ENCODE measurements at places on chromosomes 16 and 17. TPM values are rescaled to one million over a fixed set of nuclear protein-coding genes. Genes with fewer than 3 reads are reported as not detected.

Gene MPV17L
- total RNA-seq, result 6.1 TPM

Gene SEZ6L2
- total RNA-seq, result 0.70 TPM

Gene KRT27
- total RNA-seq, result not detected

Gene CEMP1
- total RNA-seq, result not detected

Gene TBC1D3G
- not detected for total RNA-seq

Gene PPP1R27
- not detected for total RNA-seq

Gene CCL8
- not detected for total RNA-seq

Gene TAX1BP3
- total RNA-seq, result 149 TPM

Gene KRTAP9-8
- total RNA-seq, result not detected

Gene TMC5
- total RNA-seq, result not detected

Gene AGRP
- not detected for total RNA-seq

Gene TNFRSF13B
- not detected for total RNA-seq

Gene HBA2
- total RNA-seq, result 64.7 TPM

Gene ATP2A3
- 6.0 TPM for total RNA-seq

Gene UBFD1
- total RNA-seq, result 47.0 TPM

Gene IL34
- total RNA-seq, result 1.6 TPM

Gene MT1E
- total RNA-seq, result 109 TPM

Gene QRICH2
- total RNA-seq, result 2.6 TPM

Gene TNS4
- not detected for total RNA-seq

Gene SLC16A6
- total RNA-seq, result 0.16 TPM

Gene CCL11
- 4.0 TPM for total RNA-seq

Gene TK1
- total RNA-seq, result 2.6 TPM

Gene TMEM220
- 7.6 TPM for total RNA-seq

Gene LGALS9C
- total RNA-seq, result not detected

Gene RRAD
- 95.4 TPM for total RNA-seq

Measured in Right ventricle myocardium superior (tissue), 1 donor.